RKO (cell line): ENCODE measurements at places on chromosomes 1 and 21.

GRCh38 chr1:156840186-156840897 lies 18.6 kb downstream of the INSRR start:
- no peak for DNase-seq

DNA sequence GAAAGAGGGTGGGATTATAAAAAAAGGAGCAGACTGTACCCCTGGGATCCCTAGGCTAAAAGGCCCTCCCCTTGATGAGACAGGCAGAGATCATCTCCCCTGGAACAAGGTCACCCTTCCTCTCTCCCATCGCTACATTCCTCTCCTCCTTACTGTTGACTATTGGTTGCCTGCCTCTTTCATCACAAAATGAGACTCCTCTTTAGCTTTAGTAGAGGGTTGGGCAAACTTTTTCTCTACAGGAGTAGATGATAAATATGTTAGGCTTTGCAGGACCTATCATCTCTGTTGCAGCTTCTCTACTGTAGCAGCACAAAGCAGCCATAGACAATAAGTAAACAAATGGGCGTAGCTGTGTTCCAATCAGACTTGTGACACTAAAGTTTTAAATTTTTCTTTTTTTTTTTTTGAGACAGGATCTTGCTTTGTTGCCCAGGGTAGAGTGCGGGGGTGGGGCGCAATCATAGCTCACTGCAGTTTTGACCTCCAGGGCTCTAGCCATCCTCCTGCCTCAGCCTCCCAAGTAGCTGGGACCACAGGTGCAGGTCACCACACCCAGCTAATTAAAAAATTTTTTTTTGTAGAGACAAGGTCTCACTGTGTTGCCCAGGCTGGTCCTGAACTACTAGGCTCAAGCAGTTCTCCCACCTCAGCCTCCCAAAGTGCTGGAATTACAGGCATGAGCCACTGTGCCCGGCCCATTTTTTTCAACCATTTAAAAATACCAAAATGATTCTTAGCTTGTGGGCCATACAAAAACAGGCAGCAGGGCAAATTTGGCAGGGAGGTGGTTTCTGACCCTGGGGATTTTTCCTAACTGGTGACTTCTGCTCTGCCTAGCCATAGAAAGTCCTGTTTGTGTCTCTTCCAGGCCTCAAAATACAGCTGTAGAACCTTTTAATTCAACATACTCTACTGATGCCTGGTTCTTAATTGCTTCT lies 15.1 kb downstream of the MCL1 start:
- no peak for DNase-seq

DNA sequence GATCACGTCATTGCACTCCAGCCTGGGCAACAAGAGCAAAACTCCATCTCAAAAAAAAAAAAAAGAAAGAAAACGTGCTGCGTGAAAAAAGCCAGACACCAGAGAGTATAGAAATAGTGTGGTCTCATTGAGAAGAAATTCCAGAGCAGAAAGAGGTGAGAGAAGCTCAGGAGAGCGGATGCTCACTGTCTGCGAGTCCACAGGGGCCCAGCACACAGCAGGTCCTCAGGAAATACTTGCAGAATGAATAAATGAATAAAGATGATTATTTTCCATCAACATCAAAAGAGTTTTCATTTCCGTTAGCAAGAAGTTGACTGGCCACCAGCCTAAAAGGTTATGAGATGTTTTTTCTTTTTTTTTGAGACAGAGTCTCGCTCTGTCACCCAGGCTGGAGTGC lies 14.4 kb downstream of the CASP9 start:
- DNase-seq, result no peak

DNA sequence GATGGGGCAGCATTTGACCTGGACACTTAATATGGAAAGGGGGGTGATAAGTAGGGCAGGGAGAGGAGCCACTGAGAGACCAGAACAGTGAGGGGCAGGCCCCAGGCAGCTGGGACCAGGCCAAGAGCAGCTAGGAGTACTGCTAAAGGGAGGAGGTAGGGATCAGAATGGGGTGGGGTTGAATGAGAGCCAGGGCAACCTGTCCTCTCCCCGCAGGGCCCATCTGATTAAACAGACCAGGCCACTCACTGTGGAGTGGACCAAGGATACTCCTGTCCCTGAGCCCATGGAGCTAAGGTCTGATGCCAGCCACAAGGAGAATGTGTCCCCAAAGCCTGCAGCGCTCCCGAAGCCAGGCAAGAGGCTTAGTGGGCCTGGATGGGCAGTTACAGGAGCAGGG lies 2.1 kb downstream of the C1orf167 start:
- DNase-seq, result no peak

GRCh38 chr1:146001709-146002108 lies 5.3 kb upstream of the TXNIP start:
- no peak for DNase-seq

DNA sequence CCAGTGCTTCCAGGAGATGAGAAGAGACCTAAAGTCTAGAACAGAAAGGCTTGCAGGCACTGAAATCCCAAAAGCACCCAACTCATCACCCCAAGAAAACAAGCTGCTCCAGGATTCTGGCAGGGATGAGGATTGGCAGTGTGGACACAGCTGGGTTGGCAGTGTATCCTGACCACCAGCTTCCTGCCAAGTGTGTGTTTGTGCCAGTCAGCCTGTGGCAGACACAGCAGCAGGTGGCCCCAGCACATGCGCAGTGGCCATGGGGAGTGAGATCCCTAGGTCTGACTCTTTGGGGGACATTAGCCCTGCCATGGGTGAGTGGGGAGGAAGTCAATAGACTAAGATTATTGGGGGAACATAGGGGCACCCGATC lies 8.7 kb upstream of the SNAPIN start:
- no peak for DNase-seq

- DNase-seq, result no peak
Measured at GRCh38 chr1:51926171-51926812, 47.8 kb upstream of the NRDC start.

DNA sequence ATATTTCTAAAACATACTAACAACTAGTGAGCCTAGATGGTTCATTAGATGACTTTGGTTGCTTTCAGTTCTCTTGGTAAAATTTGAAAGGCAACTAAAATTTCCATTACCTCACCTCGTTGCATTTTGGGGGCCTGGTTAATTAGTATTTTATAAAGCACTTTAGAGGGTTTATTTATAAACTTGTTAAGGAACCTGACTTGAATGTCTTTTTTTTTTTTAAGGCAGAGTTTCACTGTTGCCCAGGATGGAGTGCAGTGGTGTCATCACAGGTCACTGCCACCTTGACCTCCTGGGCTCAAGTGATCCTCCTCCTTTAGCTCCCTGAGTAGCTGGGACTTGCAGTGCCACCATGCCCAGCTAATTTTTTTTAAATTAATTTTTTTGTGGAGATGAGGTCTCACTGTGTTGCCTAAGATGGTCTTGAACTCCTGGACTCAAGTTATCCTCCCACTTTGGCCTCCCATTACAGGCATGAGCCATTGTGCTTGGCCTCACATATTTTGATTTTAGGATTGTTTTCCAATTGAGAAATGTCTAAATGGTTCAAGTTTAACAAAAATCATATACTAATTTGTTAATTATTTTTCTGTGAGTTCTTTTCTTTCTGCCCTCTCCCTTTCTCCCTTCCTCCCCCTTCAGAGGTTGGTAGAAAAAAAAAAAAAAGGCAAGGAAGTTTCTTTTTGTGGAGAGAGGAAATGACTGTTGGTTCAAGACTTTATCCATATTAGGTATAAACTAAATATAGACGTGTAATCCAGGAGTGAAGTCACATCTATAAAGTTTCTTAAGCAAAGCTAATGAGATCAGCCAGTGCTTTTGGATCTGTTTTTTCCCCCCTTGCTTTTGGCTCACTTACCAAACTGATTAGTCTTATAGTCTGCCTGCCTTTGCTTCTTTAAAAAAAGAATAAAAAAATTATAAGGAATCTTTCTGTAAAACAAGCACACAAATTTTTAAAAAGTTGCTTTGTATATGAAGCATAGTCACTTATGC lies 24.7 kb downstream of the CLIC4 start:
- DNase-seq, result peak; percentile 93

- DNase-seq, result no peak
Measured at GRCh38 chr21:34669149-34669879, 520 bp downstream of the CLIC6 start.

DNA sequence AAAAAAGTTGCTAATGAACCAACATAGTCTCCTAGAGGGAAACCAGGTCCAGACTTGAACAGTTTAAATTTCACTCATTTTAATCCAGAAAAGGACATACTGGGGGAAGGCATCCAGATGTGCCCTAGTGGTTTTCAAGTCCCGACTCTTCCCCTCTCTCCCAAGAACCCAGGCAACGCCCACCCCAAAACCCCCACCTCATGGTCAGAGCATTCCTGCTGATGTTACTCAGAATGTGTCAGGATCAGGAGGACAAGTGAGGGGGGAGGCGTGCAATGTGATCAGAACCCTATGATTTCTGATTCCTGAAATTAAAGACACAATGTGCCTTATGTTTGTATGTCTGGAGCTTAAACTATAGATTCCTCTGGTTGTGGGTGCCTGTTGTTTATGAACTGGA lies 1.6 kb upstream of the CTSK start:
- no peak for DNase-seq

- no peak for DNase-seq
Measured at GRCh38 chr1:20481643-20482498, 4.1 kb downstream of the CAMK2N1 start.

DNA sequence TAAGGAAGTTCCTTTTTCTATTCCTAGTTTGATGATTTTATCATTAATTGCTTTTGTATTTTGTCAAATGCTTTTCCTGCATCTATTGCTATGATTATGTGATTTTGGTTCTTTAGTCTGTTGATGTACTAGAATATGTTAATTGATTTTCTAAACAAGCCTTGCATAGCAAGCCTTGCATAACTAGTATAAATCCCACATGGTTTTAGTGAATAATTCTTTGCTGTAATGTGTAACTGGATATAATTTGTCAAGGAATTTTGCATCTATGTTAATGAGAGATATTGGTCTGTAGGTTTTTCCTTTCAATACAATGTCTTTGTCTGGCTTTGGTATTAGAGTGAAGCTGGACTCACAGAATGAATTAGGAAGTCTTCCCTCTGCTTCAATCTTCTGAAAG lies 460.2 kb downstream of the LTN1 start:
- DNase-seq, result no peak

DNA sequence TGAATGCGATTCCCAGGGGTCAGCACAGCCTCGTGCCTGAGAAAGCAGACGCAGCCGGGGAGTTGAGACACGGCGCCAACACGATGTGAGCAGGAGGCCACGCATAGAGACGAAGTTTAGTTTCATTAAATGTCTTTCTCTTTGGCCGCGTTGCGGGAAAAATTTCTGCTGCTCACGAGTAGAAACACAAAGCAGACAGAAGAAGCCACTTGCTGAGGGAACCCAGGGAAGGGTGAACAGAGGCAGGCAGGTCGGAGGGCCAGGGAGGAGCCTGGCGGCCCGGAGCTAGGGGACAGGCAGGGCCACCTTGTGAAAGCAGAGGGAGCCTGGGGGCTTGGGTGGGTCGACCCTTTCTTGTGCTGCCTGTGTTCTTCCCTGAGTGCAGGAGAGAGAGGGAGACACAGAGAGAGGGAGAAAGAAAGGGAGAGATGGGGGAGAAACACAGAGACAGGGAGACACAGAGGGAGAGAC lies 33.2 kb downstream of the POFUT2 start:
- no peak for DNase-seq

- no peak for DNase-seq
Measured at GRCh38 chr1:29821605-29822004, 585.3 kb downstream of the PTPRU start.

- DNase-seq, result no peak
Measured at GRCh38 chr1:54125386-54126070, 27.3 kb downstream of the CDCP2 start.

DNA sequence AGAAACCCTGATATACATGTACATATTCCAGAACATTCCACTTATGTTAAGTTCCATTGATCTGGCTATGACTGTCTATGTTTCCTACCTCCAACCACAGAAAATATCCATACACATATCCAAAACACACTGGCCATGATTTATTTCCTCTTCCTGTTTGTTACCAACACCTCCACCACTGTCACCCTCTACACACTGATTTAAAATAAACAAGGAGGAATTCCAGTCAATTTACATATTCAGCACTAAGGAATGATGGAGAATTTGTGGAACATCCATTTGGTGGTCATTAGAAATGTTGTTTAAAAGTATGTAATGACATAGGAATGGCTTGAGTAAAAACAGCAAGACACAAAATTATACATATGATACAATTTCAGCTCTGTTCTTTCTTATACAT lies 5.5 kb upstream of the STX6 start:
- DNase-seq, result no peak

- no peak for DNase-seq
Measured at GRCh38 chr21:34589511-34590282, 25.2 kb downstream of the RCAN1 start.

DNA sequence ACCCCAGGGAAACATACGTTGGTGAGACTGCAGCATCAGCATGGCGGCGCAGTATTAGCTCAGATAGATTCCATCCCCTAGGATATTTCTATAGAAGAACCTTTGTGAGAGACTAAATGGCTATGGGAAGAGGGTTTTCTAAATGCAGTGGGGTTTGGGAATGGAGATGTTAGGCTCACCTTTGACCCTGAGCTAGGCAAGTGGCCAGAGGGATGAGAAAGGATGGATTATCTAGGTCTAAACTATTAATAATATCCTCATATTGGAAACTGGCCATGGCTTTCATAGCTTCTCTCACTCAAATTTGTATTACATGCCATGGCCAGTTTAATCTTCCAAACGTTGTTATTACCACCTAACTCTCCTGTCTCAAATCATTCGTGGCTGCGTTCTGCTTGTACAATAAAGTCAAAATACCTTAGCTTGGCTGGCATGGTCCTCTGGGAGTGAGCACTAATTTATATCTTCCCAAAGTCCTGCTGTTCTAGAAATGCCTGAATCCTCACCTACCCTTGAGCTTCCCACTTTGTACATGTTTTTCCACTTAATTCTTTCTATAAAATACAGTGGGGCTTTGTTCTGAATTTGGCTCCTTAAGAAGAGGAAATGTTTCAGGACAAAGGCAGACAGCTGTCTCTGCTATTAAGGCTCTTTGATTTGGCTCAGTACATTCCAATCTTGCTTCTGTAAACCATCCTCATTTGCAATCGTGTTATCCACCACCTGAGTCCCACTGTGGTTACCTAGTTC lies 31.0 kb upstream of the COG2 start:
- no peak for DNase-seq

DNA sequence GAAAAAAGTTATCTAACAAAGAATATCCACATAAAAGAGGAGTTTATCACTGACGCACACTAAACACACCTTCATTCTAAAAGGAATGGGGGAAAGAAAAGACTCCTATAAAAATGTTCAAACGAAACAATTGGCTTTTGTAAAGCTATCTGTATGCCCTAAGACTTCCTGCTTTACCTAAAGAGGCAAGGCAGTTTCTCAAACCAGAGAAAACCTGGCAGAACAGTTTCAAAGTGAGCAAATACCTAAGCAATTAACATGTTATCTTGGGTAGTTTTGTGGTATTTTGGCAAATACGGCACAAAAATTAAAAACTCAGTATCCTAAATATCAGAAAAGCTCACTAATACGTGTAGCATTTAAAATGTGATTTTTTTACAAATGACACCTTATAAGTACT lies 1.9 kb downstream of the PUM1 start:
- DNase-seq, result peak; percentile 32
